ENCODE measurements at places on chromosomes 16 and 17.

- DNase-seq = no peak
Measured at GRCh38 chr17:21089933-21090901, 36.5 kb upstream of the DHRS7B start.

DNA sequence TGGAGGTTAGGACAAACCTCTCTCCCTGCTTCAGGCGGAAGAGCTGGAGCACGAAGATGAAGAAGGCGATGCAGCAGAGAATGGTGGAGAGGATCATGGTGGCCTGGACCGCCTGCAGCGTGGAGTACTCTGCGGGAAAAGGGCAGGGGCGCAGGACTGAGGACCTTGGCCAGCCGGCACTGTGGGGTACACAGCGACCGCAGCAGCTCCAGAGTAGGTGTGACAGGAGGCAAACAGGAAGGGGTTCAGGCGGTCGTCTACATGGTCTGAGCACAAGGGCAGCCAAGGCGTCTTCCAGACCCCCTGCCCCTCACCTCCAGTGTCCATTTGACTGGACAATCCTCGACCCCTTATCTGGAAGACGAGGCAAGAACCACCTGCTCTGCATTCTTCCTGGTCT, 42.5 kb downstream of the EMP2 start:
- DNase-seq = no peak

GRCh38 chr17:66593116-66593515, 241.8 kb upstream of the CACNG5 start:
- DNase-seq = no peak

DNA sequence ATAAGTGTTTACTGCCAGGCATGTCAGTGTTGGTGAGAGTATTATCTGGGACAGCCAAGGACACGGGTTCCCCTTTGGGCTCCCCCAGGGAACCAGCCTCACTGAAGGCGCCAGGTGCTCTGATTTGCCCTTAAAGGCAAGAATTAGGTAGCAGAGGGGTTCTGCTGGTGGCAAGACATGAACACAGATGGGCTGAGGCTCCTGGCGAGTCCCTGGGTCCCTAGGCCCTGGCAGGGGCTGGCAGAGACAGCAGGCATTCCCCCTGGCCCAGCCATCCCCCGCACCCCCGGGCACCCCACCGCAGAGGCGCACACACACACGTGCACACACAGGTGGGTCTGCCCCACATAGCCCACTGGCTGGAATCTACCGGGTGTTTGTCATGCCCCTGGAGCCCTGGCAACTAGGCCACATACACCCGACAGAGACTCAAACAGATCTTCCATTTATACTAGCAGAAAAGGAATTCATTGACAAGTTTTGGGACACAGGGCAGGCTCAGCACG, 153.3 kb downstream of the C16orf78 start:
- no peak for DNase-seq

DNA sequence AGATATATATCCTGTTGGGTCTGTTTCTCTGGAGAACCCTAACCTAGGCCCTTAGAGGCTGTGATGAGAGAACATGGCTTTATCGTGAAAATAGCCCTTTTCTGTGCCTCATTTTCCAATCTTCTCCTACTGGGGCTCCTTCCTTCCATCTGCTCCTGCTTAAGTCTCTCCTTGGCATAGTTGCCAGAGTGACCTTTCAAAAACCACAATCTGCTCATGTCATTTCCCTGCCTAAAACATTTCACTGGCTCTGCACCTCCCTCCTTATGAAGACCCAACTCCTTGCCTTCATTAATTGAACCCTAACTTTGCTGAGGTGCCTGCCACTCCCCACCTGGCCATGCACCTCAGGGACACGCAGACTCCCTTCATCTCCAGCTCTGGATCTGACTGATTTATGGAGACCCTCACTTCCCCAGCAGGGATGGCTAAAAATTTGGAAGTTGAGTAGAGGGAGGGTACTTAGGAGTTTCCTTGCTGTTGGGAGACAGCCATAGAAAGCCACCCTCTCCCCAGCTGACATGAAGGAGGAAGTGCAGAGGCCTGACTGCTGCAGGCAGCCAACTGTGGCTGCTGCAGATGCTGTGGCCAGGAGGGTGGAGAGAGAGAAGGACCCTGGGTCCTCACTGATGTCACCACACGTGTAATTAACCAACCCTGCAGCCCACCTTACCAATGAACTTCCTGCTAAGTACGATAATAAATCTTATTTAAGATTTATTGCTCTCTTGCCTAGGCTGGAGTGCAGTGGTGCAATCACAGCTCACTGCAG, 6.3 kb upstream of the GGA2 start:
- no peak for DNase-seq

DNA sequence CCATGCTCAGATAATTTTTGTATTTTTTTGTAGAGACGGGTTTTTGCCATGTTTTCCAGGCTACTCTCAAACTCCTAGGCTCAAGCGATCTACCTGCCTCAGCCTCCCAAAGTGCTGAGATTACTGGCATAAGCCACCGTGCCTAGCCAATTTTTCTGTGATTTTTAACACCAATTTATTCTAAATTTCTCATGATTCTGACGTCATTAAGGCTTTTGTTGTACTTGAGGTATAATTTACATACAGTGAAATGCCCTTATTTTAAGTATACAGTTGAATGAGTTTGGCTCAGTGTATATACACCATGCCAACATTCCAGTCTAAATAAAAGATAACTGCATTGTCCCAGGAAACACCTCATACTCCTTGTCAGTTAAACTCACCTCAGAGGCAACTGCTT, 77.4 kb downstream of the TMEM132E start:
- DNase-seq = no peak

DNA sequence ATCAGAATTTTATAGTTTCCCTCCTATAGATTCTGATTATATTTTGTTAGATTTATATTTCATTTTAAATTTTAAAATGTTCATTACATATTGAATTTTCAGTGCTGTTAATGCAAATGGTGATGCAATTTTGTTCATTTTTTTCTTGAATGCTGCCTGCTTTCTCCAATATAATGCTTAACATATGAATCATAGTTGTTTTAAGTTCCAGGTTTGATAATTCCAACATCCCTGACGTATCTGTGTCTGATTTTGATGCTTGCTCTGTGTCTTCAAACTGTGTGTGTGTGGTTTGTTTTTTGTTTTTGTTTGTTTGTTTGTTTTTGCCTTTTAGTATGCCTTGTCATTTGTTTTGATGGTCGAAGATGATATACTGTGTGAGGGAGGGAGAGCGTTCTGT, 134.7 kb upstream of the ELAC2 start:
- no peak for DNase-seq

DNA sequence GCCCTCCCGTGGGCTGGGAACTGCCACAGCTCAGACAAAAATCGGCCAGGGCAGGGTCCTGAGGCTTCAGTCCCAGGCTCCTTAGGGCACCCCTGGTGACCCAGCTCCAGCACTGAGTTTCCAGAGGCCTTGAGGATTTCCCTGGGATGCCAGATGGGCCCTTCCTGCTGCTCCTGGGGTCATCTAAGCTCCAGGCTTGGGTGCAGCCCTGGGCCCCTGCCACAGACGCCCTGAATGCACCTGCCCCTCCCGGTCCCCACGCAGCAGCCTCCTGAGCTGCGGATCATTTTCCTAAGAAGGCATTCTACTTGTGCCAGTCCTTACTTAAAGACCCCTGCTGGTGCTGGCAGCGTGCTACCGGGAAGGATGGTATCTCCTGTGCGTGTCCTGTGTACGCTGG, 6.0 kb upstream of the RNPS1 start:
- DNase-seq = no peak

GRCh38 chr16:64370112-64370511, 751.8 kb downstream of the CDH11 start:
- no peak for DNase-seq

GRCh38 chr16:84718-85406, 6.8 kb downstream of the MPG start:
- DNase-seq = no peak

DNA sequence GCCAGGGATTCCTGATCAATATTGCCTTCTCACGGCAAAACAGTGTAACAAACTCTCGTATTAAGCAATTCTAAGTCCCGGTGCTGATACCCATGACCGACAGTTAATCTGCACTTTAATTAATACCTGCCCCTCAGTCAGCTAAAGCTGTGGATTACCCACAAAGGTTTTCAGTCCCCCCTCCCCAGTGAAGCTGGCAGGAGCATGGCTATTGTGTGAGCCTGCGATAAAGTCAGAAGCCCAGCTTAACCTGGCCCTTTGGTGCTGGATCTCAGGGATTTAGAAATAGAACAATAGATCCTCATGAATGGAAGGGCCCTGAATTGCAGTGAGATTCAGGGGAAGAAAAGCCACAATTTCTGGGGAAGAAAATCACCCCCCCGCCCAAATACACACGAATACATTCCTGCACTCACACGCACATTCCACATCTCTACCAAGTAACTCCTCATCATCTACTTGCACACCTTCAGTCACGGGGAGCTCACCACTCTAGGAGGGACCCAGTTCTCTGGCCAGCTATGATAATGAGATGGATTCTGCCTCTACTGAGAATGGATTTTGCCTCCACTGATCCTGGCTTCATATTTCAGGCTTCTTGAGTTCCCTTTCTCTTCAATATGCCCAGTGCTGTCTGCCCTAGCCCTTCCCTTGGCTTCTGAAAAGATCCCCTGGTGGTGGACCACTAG, 102.6 kb downstream of the WSCD1 start:
- no peak for DNase-seq

DNA sequence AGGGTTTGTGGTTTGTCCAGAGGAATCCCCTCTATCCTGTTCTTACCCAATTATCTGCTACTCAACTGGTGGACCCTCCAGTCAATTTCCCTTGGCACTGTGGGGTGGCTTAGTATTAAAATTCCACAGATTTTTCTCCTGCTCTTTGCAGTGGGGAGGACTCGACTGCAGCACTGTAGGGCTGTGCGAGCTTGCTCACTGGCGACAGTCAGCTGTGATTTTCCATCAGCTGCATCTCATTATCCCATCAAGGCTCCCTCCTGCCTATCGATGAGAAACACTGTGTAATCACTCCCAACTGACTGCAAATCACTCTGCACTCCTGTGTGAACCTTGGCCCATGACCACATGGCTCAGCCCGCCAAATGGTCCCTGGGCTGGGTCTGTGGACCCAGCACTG, 90.5 kb upstream of the MAF start:
- no peak for DNase-seq

DNA sequence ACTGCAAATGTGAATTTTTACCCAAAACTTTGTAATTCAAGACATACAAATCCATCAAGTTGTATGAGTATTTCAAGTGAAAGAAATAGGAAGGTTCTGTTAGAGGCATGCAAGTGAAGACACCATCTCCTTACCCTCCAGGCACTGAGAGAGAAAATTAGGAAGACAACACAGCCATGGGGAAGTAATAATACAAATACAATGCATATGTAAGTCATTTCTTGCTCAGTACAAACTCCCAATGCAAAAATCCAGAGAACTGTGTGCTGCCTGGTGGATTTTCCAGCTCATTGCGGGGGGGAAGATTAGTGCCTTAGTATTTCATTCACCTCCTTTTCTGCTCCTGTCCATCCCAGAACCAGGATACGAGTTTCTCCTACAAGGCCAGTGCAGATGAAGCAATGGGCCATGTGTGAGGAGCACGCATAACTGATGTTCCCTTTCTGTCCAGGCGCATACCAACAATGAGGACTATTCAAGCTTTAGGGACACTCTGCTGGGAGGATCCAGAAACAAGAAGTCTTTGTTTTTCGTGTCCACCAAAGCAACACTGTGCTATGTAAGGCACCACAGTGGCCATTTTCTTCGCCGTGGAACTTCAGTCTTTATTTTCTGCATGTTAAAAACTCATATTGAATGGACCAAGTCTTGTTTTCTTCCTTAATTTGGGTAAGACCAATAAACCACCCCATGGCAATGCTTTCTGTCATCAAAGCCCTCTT, 143.7 kb upstream of the RCVRN start:
- no peak for DNase-seq

DNA sequence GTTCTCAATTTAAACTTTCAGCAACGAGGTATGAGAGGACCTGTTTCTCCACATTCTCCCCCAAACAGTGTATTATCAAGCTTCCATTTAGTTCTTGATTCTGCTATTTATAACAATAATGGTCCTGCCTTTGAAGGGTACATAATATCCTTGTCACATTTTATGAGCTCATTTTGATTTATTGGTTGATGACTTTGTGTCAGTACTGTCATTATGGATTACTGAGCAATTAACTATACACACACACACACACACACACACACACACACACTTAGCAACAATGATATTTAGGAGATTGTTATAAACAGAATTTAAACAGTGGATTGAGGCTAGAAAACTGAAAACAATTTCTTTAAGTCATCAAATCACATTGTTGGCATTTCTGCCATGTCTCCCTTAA, 7.0 kb downstream of the TMIGD1 start:
- DNase-seq = no peak

DNA sequence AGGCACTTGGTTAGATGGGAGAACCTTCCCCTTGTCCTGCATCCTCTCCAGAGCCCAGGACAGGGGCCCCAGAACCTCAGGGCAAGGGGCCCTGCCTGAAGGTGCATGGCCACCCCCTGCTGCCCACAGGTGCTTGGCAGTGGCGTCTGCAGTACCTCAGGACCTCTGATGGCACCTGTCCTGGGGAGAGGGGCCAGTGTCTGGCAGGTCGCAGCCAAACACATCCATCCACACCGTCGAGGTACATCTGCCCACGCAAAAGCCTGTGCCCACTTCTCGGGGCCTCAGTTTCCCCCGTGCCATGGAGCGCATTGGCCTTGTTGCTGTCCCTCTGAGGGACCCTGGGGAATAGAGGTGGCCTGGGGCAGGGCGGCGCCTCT, 9.3 kb downstream of the MAP2K3 start:
- DNase-seq = no peak

- no peak for DNase-seq
Measured at GRCh38 chr16:66958857-66959703, 2.0 kb upstream of the CES3 start.

- DNase-seq = no peak
Measured at GRCh38 chr17:57466017-57466471, 209.7 kb downstream of the MSI2 start.

GRCh38 chr17:61248399-61248798, 151.2 kb upstream of the TBX2 start:
- no peak for DNase-seq

GRCh38 chr17:21164216-21164615, 37.5 kb downstream of the DHRS7B start:
- no peak for DNase-seq

GRCh38 chr16:79310710-79311109, 289.8 kb downstream of the MAF start:
- no peak for DNase-seq

- no peak for DNase-seq
Measured at GRCh38 chr17:10623737-10624338, 33.3 kb downstream of the MYH3 start.

- DNase-seq = no peak
Measured at GRCh38 chr16:85634747-85635544, 21.8 kb downstream of the GSE1 start.

All from CD4-positive, alpha-beta T cell (primary cell).